ELR (cell line): ENCODE measurements at places on chromosomes 6 and 20.

- DNase-seq: no peak
These were observed 343.8 kb downstream of the SYNE1 start for GRCh38 chr6:152293404-152293803.

GRCh38 chr20:7657569-7657968 is 282.7 kb downstream of the HAO1 start:
- no peak for DNase-seq

DNA sequence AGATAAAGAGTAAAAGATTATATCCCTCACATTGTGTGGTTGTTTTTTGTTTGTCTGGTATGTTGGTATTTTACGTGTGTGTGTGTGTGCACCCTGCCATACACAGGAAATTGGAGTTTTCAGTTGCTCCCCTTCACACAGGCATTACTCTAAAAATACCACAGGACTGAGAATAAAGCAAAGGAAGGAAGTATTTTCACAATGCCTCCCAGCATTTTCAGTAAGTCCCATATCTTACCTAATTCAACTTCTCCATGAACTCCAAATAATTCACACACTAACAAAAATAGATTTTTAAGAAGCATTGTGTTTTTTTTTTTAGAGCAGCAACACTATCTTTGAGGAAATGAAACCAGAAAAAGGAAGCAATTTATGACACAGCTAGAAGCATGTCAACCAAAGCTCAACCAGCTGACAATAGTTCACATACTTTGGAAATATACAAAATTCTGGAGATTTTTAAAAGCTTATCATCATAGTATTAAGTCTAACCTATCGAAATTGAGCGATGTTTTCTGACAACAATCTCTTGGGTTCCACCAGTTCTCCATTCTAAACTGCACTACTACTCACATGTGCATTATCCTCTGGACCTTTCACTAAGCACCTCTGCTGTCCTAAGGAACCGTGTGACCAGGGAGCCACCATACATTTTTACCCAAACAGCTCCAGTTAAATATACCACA is 2.1 kb downstream of the UBE2J1 start:
- DNase-seq: peak; percentile 5

DNA sequence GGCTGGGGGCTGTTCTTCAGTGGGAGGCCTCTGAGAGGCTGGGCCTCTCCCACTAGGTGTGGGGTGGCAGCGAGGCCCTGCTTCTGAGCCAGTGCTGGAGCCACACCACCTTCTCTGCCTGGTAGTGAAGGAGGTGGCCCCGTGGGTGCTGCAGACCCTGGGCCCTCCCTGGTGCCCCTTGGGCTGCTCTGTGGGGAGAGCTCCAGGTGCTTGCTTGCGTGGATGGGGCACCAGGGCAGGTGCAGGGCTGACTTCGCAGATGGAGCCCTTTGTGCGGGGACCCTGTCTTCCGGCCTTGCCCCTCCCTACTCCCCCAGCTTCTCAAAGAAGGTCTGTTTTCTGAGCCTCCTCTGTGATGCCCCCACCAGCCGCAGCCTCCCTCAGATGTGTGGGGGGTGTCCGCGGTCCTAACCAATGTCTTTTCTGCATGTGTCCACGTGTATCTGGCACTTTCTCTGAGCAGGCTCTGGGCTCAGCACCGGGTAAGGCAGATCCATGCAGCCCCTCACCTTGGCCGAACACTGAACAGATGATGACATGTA is 17.2 kb upstream of the MYT1 start:
- no peak for DNase-seq

DNA sequence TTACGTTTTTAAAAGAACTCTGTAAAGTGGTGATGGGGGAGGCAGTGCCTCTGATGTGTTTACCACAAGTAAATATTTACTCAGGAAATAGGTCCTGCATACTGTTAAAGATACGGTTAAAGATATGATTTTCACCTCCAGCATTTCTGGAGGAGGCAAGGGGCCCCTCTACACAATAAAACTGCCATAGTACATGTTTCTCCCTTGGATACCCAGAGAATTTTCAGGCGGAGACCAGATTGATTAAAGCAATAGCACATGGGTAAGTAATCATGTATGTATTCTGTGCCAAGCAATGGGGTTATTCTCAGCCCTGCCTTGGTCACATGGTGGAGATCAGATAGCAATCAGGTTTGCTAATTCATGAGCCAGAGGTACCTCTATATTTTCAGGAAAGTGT is 9.6 kb downstream of the RIPOR2 start:
- DNase-seq: no peak

- no peak for DNase-seq
These were observed 25.0 kb downstream of the TAB2 start for GRCh38 chr6:149342525-149342924.

GRCh38 chr20:32976746-32977145 is 27.5 kb downstream of the SUN5 start:
- no peak for DNase-seq

DNA sequence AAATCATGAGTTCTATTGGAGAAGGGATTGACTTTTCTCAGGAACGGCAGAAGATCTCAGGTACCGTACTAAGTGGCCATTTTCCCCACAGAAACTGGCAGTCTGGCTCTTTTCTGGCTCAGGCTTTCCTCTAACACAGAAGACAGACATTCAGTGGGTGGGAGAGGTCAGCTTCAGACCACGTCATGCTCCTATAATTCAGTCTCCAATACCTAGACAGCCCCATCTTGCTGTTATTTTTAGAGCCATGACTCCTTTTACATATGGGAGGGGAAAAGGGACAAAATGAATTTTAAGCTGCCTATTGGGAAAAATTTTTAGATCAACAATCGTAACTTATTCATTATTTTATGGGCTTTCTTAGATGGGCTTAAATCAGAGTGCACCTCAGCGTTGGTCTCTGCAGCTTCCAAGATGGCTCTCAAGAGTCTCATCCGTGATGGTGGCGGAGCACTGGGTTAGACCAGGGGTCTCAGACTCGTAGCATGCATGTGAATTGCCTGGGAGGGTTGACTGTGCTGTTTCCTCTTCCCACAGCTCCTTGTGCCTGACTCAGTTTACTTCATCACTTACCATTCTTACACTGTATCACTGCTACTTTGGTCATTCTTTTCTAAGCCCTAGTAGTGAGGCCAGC is 86.9 kb downstream of the TCP11 start:
- no peak for DNase-seq

DNA sequence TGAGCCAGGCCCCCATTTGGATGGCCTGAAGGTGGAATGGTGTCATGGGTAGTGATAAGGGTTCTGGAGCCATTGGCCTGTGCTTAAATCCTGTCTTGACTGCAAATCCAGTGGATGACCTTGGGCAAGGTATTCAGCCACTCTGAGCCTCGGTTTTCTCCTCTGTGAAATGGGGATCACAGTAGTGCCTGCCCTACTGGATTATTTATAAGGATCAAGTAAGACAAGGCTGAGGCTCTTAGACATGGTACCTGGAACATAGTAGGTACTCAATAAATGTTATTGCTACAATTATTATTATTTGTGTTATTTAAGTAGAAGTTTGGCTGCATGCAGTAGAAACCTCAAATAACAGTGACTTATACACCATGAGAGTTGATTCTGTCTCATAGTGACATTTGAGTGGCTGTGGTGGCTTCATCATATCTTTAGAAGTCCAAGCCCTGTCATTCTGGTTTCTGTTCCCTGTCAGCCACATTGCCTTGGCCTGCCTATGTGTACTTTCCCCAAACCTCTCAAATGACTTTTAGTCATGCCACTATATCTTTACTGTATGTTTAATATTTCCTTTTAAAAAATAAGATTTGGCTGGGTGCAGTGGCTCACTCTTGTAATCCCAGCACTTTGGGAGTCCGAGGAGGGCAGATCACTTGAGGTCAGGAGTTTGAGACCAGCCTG is 37.6 kb upstream of the CHMP4B start:
- DNase-seq: no peak

- DNase-seq: no peak
These were observed 34.1 kb upstream of the ESR1 start for GRCh38 chr6:151773382-151773781.

DNA sequence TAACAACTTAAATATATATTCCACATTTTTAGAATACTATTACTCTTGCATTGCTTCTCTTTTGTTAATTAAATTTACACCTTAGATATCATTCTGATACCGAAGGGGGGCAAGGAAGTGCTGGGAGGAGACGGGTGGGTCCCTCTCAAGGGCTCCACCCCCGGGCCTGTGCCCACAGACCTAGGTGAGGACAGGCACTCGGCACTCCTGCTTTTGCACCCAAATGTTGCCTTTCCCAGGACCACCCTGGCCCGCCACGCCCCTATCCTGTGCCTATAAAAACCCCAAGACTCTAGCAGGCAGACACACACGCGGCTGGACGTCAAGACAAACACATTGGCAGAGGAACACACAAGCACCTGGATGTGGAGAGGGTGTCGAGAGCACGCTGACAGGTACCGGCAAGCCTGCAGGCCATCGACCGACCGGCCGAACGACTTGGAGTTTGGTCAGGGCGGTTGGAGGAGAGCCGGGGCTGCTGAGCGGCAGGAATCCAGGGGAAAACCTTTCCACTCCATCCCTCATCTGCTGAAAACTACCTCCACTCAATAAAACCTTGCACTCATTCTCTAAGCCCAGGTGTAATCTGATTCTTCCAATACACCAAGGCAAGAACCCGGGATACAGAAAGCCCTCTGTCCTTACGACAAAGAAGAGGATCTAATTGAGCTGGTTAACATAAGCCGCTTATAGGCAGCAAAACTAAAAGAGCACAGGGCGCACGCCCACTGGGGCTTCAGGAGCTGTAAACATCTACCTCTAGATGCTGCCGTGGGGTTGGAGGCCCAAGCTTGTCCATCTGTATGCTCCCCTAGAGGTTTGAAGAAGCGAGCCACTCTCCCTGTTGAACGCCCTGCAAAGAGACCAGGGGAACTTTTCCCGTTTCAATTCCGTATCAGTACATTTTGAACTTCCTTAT is 197.4 kb upstream of the PRSS16 start:
- no peak for DNase-seq

DNA sequence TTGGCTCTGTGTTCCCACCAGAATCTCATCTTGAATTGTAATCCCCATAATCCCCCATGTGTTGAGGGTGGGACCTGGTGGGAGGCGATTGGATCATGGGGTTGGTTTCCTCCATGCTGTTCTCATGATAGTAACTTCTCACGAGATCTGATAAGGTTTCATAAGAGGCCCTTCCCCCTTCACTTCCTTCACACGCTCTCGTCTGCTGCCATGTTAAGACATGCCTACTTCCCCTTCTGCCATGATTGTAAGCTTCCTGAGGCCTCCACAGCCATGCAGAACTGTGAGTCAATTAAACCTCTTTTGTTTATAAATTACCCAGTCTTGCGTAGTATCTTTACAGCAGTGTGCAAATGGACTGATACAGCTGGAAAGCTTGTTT is 90.0 kb downstream of the ELOVL5 start:
- DNase-seq: no peak

DNA sequence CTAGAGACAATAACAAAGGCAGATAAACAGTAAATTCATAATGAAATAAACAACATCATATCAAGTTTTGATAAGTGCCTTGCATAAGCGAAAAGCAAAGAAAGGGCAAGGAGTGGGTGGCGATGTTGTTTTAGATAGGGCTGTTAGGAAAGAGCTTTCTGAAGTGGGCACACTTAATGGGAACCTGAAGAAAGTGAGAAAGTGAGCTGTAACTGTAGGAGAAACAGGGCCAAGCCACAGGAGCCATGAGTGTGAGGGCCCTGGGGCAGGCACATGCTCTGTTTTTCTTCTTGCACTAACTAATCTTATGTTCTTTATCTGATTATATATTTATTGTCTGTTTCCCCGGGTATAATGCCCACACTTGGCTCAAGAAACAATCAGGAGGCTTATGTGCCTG is 193.4 kb upstream of the SUPT3H start:
- no peak for DNase-seq

DNA sequence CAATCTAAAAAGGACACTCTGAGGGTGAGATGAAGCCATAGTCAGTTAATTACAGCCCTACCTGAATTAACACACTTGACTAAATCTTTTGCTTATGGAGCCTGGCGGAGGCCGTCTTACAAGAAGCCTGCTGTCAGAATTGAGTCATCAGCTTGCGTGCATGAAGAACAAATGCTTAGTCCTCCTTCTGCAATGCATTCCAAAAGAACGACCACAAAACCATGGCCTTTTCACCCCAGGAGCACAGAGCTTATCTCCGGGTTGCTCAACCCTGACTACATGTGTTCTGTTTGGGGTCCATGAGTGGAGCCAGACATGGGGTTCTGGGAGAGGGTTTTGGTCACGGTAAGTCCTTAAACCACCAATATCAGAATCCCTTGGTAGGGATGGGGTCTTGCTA is 318.1 kb downstream of the CLIC5 start:
- DNase-seq: peak; percentile 99

GRCh38 chr6:111741177-111741952 is 131.9 kb downstream of the FYN start:
- DNase-seq: no peak

DNA sequence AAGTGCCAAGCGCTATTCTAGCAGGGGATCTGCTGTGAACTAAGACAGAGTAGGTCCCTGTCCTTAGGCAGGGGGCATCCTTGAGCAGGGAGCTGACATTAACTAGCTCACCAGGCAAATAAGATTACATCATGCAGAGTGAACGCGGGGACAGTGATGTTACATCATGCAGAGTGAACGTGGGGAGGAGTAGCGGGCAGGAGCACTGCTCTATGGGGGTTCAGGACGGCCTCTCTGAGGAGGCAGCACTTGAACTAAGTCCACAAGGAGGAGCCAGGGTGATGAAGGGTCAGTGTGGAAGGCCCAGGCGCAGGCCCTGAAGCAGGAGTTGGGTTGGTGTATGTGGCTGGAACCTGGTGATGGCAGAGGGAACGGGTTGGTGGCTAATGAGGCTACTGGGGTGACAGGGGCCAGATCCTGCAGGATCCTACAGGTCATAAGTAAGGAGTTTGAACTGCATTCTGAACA is 38.7 kb downstream of the KAT14 start:
- DNase-seq: no peak

DNA sequence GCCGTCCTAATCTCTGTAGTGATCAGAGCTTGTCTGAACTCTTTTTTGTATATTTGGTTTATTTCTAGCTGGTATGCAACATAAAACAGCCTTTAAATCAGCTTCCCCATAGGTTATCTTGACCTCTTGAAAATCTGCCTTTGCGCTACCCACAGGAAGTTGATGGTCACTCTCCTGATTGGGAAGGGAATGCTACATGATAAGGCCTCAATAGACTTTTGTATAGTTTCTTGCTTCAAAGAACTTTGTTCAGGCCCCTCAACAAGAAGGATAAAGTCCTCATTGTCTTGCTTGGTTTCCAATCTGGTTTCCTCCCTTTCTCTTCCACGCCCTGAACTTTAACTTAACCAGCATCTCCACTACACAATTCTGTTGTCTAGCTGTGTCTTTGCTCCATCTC is 95.4 kb upstream of the TENT5A start:
- DNase-seq: no peak

- DNase-seq: no peak
These were observed 38.1 kb downstream of the SMAP1 start for GRCh38 chr6:70705772-70706171.

DNA sequence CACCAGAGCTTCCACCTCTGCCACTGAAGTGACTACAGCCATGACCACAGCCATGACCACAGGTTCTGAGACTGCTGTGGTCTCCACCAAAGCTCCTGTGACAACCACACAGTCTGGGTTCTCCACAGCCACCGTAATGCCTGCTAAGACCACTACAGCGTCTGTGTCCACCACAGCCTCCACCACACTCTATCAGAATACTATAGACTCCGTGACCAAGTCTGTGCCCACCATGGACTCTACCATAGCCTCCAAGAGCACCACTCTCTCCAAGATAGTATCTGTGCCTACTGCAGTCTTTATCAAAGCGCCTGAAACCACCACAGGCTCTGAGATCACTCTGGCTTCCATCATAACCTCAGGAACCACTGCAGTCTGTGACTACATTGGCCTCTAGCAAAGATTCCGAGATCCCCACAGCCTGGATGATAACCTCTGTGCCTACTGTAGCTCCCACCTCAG is 18.3 kb upstream of the MUC21 start:
- no peak for DNase-seq

GRCh38 chr20:38877483-38877882 is 48.7 kb upstream of the FAM83D start:
- no peak for DNase-seq
